ENCODE measurements at places on chromosomes 2 and 18. TPM values are rescaled to one million over a fixed set of nuclear protein-coding genes. Genes with fewer than 3 reads are reported as not detected.

DNA sequence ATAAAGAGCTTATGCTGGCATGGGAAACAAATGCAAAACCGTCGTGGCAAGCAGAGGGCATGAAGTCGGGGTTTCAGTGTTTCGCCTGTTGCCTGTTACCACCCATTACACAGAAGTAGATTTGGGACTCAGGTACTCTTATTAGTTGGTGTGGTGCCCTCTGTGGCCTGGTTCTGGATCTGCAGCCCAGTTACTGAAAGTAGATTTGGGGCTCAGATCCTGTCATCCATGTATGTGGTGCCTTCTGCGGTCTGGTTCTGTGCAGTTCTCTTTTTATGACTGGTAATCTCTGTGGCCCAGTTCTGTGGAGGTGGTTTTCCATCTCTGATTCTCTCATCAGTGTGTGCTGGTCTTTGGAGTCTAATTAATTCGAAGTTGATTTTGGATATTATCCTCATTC lies 45.2 kb downstream of the ADNP2 start:
- no peaks in the 10 kb centered on the region for H3K4me1 ChIP-seq
- H3K4me3 ChIP-seq = no peak overlapping the region
- no peaks in the 10 kb centered on the region for H3K27me3 ChIP-seq

DNA sequence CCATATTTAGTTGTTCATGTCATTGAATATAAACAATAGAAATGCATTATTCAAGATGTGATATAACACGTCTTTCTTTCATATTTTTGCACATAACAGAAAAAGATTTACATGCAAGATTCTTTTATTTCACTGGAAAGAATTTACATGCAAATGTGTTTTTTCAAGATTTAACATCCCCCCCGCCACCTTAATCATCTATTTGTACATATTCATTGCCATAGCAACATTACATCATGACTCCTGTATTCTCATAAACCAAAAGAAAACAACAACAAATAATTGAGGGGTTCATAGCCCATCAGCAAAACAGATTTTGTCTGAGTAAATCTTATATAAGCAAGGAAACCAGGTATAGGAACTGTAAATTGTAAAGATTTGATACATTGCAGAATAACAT lies 3.2 kb upstream of the ACVR1C start:
- H3K27ac ChIP-seq = no peak overlapping the region
- no peaks in the 10 kb centered on the region for H3K27me3 ChIP-seq
- no peak overlapping the region for H3K4me3 ChIP-seq
- H3K36me3 ChIP-seq = no peaks in the 10 kb centered on the region
- 0 out of 2 replicates have a peak, but pooled peaks cover 3% of the 10 kb centered on the region for H3K4me1 ChIP-seq
- DNase-seq = no peak

The SLC1A4 gene
- 28.6 TPM for total RNA-seq

GRCh38 chr2:33363325-33364298 lies 112.8 kb upstream of the RASGRP3 start:
- H3K4me1 ChIP-seq = no peaks in the 10 kb centered on the region
- H3K4me3 ChIP-seq = no peak overlapping the region
- no peak for DNase-seq
- H3K27ac ChIP-seq = no peak overlapping the region
- H3K27me3 ChIP-seq = no peaks in the 10 kb centered on the region
- no peaks in the 10 kb centered on the region for H3K36me3 ChIP-seq

DNA sequence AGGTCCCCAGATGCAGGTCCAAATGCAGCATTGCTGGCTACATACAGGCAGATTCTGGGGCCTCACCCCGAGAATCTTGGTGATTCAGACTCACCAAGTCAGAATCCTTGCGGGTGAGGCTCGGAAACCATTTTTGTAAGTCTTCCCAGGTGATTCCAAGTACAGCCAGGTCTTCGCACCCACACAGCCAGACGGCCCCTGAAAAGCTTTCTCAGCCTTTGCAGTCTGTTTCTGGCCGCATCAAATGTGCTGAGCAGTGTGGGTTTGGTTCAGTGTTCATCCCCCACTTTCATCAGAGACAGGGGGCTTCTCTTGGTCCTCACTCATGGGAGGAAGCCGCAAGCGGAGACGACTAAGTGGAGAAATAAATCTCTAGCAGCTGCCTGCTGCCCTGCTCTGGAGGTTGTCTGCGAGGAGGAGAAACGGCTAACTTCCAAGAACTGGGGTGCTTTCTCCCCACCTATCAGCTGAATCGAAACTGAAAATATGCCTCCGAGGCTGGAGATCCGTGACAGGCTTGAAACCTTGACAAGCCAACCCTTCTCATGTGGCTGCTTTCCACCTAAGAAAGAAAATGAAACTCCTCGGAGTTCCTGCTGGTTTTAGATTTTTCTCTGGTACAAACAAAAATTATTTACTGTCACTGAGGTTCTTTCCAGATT lies 8.9 kb upstream of the TMEM185B start:
- DNase-seq = peak; percentile 26
- H3K36me3 ChIP-seq = no peaks in the 10 kb centered on the region
- H3K27ac ChIP-seq = peak overlapping the region; percentile 35
- H3K27me3 ChIP-seq = no peaks in the 10 kb centered on the region

- H3K27me3 ChIP-seq = no peaks in the 10 kb centered on the region
- H3K4me3 ChIP-seq = peak overlapping the region; percentile 65
Measured at GRCh38 chr2:55519938-55520885, 694 bp downstream of the CFAP36 start.

- H3K36me3 ChIP-seq = no peaks in the 10 kb centered on the region
- DNase-seq = no peak
- no peaks in the 10 kb centered on the region for H3K27me3 ChIP-seq
- no peak overlapping the region for H3K4me3 ChIP-seq
Measured at GRCh38 chr2:239706367-239706766, 305.5 kb upstream of the HDAC4 start.

DNA sequence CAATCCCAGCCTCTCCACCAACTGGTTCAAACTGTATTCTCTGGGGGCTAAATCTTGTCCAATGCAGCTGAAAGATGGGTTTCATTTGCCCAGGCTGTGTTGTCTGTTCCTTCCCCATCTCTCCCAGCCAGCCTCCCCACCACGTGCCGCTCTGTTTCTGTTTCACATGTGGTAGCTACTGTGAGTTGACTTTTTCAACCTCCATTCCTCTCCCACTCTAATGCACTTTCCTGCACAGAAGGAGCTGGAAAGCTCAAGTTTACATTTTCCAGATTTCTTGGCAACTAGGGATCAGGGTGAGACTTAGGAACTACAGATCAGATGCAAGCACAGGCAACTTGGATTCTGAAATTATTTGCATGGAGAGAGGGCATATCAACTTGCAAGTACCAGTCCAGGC lies 19.0 kb upstream of the NPAS2 start:
- no peak overlapping the region for H3K4me3 ChIP-seq
- no peak overlapping the region for H3K27ac ChIP-seq
- H3K4me1 ChIP-seq = no peaks in the 10 kb centered on the region
- DNase-seq = no peak
- no peaks in the 10 kb centered on the region for H3K36me3 ChIP-seq

GRCh38 chr2:120859128-120859527 lies 123.5 kb downstream of the GLI2 start:
- no peak for DNase-seq
- H3K27ac ChIP-seq = no peak overlapping the region
- no peaks in the 10 kb centered on the region for H3K27me3 ChIP-seq
- no peak overlapping the region for H3K4me3 ChIP-seq

The NLRC4 gene
- total RNA-seq = not detected

GRCh38 chr2:2046497-2046896 lies 284.6 kb downstream of the MYT1L start:
- no peak for DNase-seq
- no peaks in the 10 kb centered on the region for H3K36me3 ChIP-seq
- no peaks in the 10 kb centered on the region for H3K27me3 ChIP-seq
- H3K4me1 ChIP-seq = no peaks in the 10 kb centered on the region

The TOGARAM2 gene
- 0.61 TPM for total RNA-seq

- H3K27me3 ChIP-seq = no peaks in the 10 kb centered on the region
- no peak within 1 kb of the TSS for H3K4me3 ChIP-seq
- no peak within 1 kb of the TSS for H3K27ac ChIP-seq
- H3K4me1 ChIP-seq = 0 out of 2 replicates have a peak, but pooled peaks cover 5% of the 10 kb centered on the region
- H3K36me3 ChIP-seq = no peaks in the 10 kb centered on the region
Measured at GRCh38 chr2:219041252-219041651, at the start of gene CFAP65. Gene CFAP65 (minus strand): TSS chr2:219041516. CDS start chr2:219039048, 2,468 bp downstream.

GRCh38 chr2:158926478-158926948 lies 41.9 kb upstream of the TANC1 start:
- H3K27me3 ChIP-seq = no peaks in the 10 kb centered on the region
- no peaks in the 10 kb centered on the region for H3K36me3 ChIP-seq
- H3K4me1 ChIP-seq = peaks cover 18% of the 10 kb centered on the region
- H3K27ac ChIP-seq = peak overlapping the region; percentile 76

GRCh38 chr2:24304631-24305030 lies 55.7 kb downstream of the ITSN2 start:
- no peaks in the 10 kb centered on the region for H3K4me1 ChIP-seq
- H3K4me3 ChIP-seq = no peak overlapping the region
- DNase-seq = no peak
- H3K36me3 ChIP-seq = peaks cover 3% of the 10 kb centered on the region
- no peaks in the 10 kb centered on the region for H3K27me3 ChIP-seq
- no peak overlapping the region for H3K27ac ChIP-seq

GRCh38 chr2:10883801-10884478 lies 27.8 kb upstream of the KCNF1 start:
- peak overlapping the region; percentile 6 for H3K4me3 ChIP-seq
- DNase-seq = no peak
- no peaks in the 10 kb centered on the region for H3K36me3 ChIP-seq
- H3K27ac ChIP-seq = no peak overlapping the region
- H3K4me1 ChIP-seq = peaks cover 28% of the 10 kb centered on the region

The LRRC30 gene
- total RNA-seq = not detected
